Activated naive CD8-positive, alpha-beta T cell treated with anti-CD3 and anti-CD28 coated beads, Interleukin-2, amount 10 ng/mL, durations not matched to agents 7 days and 5 days (primary cell): ENCODE measurements at places on chromosomes 4 and X. TPM values are rescaled to one million over a fixed set of nuclear protein-coding genes. Genes with fewer than 3 reads are reported as not detected.

Gene SYTL5
- total RNA-seq = not detected

Gene PRPS2
- 74.0 TPM for total RNA-seq

Gene RNF212
- total RNA-seq = 8.1 TPM

Gene SPRY1
- total RNA-seq = 51.3 TPM

Gene CT83
- not detected for total RNA-seq

Gene HPGDS
- not detected for total RNA-seq

Gene SPANXC
- not detected for total RNA-seq

Gene CLGN
- not detected for total RNA-seq

Gene SPATA18
- total RNA-seq = 0.55 TPM

Gene IL13RA1
- 0.62 TPM for total RNA-seq

Gene PRR32
- not detected for total RNA-seq

DNA sequence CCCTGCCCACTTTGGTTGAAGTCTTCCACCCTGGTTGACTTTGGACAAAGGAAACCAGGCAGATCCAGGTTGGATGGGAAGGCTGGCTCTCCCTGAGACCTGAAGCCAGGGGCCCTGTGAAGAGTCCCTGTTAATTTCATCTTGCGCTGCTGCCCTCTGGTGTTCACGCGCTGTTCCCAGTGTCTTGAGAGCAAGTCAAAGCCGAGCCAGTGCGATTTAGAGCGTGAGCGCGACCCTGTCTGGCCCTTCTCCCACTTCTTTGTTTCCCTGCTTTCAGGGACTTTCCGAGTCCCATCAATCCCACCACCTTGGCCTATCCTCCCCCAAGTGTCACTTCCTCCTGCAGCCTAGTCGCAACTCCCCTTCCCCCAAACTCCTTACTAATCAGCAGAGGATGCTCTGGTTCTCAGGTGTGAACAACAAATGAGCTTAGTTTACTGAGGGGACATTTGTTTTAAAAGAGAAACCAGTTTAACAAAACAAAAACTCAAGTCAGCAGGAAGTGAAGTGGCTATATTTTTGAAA lies 25.8 kb upstream of the CHRNA9 start:
- DNase-seq = peak; percentile 92

DNA sequence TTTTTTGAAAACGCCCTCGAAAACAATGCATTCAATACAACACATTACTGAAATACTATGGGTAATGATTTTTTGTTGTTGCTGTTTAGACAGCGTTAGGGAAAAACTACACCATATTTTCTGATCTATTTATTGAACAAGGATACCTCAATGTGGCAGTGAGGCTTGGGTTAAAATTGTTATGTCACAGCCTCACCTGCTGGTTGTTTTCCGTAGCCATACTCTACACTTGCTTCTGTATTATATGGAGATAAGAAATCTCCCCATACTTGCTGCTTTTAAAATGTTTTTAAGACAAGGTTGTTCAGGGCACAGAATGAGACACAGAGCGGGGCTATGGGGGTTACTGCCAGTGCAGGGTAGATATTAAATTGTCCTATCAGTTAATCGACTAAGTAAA lies 221.6 kb upstream of the FTHL17 start:
- DNase-seq = no peak

DNA sequence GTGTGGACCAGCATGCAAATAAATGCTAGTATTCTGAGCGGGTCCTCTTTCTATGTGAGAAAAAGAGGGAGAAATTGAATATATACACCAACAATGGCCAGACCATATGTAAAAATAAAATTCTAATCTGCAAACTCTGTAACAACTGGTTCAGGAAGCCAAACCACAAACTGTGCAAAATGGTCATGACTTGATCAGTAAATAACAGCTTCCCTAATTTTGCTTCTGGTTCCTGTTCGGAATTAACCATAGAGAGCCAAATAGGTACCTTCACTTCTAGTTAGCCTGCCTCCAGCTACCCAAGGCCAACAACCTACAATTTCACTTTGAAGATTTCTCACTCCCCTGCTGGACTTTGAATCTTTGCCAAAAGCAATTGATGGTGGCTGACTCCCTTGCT lies 1313.2 kb downstream of the ADGRL3 start:
- DNase-seq = no peak

DNA sequence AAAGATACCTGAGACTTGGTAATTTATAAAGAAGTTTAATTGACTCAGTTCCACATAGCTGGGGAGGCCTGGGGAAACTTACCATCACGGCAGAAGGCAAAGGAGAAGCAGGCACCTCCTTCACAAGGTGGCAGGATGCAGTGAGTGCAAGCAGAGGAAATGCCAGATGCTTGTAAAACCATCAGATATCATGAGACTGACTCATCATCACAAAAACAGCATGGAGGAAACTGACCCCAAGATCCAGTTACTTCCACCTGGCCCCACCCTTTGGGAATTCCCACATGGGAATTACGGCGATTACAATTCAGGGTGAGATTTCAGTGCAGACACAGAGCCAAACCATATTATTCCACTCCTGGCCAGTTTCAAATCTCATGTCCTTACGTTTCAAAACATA lies 514.7 kb upstream of the SPANXN1 start:
- DNase-seq = no peak

DNA sequence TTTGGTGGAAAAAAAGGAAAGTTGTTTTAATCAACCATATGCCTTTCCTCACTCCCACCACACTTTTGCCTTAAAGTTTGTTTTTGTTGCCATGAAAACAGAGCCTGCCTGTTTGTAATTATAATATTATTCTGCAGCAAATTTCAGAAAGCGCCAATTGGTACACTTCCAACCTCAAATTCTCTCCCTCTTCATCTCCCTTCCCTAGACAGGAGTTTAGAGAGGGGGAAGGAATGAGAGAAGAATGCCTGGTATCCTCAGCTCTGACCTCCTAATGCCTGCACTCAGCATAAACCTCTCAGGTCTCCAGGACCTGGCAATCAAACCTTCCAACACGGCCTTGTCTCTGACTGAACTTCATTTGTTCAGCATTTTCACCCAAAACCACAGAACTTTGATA lies 138.4 kb upstream of the HCCS start:
- DNase-seq = no peak

DNA sequence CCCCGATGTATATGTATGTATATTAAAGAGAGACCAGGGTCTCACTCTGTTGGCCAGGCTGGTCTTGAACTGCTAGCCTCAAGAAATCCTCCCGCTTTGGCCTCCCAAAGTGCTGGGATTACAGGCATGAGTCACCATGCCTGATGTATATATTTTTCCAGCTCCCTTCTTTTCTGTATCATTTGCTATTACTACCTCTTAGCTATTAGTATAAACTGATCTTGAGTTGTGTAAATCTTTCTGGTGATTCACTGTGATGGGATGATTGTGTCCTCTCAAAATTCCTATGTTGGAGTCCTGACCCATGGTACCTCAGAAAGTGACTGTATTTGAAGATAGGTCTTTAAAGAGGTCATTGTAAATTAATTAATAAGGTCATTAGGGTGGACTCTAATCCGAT lies 53.1 kb downstream of the HPRT1 start:
- no peak for DNase-seq

DNA sequence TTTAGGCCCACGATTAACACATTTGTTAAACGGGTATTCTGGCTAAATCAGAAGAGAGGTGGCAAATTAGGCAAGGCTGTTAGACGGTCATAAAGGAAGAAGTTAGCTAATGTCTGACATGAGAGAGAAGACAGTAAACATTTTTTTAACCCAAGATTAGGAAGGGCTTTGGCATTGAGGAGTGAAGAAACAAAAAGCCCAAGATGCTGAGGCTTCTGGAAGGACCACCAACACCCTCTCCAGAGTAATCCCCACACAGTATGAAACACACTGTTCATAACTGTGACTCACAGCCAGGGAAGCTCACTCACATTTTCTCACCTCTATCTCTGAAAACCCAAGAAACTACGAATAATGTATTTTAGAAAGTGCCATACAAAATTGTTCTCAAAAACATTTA lies 127.6 kb downstream of the AMELX start:
- no peak for DNase-seq

DNA sequence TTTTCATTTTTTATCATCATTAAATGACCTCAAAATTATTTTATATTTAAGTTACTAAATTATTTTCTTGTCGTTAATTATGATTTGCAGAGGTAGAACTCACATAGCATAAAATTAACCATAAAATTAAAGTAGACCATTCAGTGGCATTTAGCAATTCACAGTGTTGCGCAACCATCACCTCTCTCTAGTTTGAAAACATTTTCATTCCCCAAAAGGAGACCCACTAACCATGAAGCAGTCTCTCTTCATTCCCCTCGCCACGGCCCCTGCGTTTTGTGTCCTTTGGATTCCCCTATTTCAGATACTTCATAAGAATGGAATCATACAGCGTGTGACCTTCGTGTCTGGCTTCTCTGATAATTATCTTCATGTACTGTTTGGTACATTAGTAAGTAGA lies 154.9 kb downstream of the ENPP6 start:
- DNase-seq = no peak

- DNase-seq = no peak
These were observed 75.0 kb downstream of the EVC start for GRCh38 chr4:5785806-5786680.

DNA sequence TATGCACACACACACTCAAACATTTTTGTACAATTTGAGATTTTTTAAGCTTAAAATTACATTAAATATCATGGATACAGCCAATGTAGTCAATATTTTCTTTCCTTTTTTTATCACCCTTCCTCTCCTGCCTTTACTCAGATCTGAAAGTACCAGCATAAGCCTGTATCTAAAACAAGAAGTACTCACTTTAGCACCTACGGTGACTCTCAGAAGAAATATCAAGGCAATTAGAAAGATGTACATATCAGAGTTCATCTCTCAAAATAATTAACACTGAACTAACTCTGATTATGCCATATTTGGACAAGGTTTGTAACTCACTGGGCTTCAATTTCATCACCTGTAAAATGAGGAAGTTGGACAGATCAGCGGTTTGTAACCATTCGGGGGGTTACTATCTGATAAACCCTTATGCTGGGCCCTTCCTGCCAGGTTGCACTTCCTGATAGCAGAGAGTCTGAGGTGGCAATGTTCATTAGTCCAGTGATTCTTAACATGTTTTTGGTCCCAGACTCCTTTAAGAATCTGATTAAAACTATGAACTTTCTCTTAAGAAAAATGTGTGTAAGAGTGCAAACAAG lies 5.7 kb upstream of the GPR174 start:
- DNase-seq = no peak

- DNase-seq = no peak
These were observed 181.6 kb downstream of the SPOCK3 start for GRCh38 chr4:167052631-167053091.

DNA sequence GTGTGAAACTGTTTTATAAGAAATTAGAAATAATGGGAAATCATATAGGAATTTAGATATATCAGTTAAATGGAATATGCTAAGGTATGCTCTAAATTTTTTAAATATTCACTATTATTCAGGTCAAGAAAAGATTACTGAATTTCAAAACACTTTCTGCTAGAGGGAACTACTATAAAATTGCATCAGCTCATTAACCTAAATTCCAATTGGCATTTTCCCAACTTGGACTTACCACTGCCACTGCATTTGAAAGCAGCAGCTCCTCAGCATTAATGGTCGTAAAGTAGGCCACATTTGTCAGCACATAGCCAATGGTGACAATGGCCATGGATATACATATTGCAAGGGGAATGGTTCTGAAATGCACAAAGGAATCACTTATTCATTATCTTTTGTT lies 57.3 kb downstream of the SLC7A11 start:
- no peak for DNase-seq

GRCh38 chr4:99615170-99615820 lies 40.7 kb downstream of the MTTP start:
- no peak for DNase-seq

DNA sequence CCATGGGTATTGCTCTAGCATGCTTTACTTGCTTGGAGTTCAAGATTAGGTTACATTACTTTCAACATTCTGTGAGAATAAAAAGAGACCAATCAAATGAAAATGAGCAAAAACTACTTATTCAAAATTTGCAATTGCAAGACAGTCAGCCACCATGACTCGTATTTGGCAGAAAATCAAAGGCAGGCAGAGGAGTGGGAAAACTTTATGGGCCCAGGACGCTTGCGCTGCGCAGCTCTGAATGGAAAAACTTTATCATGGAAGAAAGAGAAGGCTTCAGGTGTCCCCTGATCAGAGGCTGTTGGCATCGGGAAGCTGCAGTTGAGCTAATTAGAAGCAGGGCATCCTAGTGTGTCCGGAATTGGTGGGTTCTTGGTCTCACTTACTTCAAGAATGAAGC lies 250.6 kb downstream of the USP46 start:
- DNase-seq = no peak

GRCh38 chr4:68597482-68597881 lies 21.4 kb upstream of the UGT2B17 start:
- no peak for DNase-seq

GRCh38 chr4:98639523-98639922 lies 18.9 kb downstream of the TSPAN5 start:
- no peak for DNase-seq

DNA sequence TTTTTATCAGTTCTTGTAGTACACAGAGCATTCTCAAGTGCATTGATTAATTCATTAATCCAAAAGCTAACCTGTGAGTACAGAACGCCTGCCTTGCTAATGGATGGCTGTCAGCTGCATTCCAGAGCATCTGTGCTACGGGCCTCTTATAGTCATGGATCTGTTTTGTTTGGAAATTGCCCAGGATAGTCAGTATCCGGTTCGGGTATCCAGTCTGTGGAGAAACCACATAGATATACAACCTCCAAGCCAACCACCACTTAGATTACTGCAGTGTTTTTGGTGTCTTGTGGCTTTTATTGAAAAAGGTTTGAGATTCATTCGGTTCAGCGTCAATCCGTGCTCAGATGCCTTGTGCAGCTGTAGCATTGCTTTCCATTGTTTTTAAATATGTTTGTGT lies 4.0 kb downstream of the LAP3 start:
- DNase-seq = no peak

DNA sequence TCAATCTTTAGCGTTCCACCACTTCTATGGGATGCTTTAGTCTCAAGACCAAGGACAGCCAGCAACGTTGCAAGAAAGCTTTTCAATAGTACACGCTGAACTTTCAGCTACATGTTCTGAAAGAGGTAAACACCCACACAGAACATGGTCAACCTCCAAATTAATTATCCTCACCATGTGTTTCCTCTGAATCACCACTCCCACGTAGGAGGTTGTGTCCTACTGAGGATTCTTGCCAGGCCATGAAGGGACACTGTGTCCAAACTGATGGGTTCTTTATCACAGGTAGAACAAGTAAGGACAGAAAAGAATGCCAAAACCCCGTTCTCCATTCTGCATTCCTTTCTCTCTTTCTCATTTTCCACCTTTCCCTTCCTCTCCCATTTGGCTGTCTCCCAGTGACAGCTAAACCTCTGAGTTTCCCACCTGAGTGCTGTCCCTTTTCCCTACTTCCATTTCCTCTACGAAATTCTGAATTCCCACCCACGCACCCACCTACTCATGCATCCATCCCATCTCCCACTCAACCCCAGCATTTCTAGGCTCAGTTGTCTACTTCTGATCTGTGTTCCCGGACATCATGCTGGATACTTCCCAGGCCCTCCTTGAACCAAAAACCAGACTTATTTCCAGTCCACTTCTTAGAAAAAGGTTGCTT lies 29.0 kb upstream of the GPM6B start:
- DNase-seq = no peak

- no peak for DNase-seq
These were observed 12.8 kb upstream of the F8A1 start for GRCh38 chrX:154873329-154873728.
